ENCODE measurements at places on chromosomes 12 and 14.

GRCh38 chr12:11657511-11657910 lies 8.0 kb downstream of the ETV6 start:
- peak; percentile 54 for DNase-seq

DNA sequence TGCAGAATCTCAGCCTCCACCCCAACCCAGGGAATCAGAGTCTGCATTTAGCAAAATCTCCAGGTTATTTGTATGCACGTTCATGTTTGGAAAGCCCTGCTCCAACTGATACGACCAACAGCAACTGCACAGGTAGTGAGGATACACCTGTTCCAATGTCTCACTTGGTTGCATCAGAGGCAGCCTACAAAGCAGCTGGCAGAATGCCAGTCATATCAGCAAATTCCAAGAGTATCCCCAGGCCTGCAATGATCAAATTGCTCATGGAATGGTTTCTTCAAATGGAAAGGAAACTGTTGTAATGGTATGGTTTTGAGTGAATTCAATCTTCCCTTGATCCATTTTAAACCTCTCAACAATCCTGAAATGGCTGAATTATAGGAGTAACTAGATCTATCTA lies 75.4 kb downstream of the GRIP1 start:
- DNase-seq = no peak

DNA sequence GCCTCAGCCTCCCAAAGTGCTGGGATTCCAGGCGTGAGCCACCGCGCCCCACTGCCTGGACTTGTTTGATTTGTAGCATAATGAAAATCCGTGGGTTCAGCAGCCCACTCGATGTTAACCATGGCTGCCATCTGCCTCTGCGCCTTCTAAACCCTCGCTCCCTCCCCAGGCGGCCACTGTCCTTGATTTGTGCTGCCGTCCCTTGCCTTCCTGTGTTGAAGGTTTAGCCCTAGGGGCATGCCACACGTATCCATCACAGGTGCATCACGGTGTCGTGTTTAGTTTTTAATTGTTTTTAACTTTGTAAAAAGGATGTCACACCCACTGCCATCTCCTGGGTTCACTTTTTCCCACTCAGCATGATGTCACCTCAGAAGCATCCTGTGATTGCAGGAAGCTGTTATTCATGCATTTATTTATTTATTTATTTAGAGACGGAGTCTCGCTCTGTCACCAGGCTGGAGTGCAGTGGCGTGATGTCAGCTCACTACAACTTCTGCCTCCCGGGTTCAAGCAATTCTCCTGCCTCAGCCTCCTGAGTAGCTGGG lies 24.5 kb upstream of the ULK1 start:
- DNase-seq = peak; percentile 90

- DNase-seq = peak; percentile 23
Measured at GRCh38 chr14:44963775-44964380, 1.9 kb downstream of the TOGARAM1 start.

DNA sequence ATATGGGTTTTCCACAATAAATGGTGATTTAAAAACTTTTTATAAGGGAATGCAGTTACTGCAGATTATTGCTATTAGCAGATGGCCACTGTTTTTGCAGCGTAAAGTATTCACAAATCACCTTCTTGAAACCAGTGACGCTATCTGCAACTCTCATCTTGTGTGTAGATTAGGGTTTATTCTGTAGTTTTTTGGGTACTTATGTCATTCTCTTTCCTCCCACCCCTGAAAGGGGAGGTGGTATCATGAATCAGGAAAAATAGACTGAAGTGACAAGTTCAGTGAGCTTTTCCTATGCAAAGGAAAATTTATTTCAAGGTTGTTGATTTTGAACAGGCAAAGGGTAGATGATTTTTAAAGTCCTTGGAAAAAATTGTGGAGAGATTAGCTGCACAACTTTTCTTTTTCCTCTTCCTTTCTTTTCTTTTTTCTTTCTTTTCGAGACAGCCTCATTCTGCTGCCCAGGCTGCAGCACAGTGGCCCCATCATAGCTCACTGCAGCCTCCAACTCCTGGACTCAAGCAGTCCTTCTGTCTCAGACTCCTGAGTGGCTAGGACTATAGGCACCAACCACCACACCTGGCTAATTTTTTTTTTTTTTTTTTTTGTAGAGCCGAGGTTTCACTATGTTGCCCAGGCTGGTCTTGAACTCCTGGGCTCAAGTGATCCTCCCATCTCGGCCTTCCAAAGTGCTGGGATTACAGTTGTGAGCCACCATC lies 1.6 kb downstream of the FRS2 start:
- DNase-seq = no peak

DNA sequence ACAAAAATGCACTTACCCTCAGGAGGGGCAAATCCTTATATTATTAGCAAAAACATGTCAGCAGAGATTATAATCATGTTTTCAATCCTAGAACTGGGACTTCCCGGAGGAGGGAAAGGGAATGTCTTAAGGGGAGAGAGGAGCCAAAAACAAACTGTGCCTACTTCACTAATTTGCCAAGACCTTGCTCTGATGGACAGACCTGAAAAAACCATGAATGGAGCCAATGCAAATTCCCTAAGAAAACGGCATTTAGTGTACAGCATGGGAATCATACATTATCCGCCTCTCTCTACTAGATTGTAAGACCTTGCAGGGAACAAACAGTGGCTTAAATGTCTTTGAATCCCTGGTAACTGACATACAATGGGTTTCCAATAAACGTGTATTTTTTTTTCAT lies 70.4 kb downstream of the NTN4 start:
- no peak for DNase-seq

GRCh38 chr12:11981121-11981733 lies 89.5 kb upstream of the BCL2L14 start:
- DNase-seq = peak; percentile 63

DNA sequence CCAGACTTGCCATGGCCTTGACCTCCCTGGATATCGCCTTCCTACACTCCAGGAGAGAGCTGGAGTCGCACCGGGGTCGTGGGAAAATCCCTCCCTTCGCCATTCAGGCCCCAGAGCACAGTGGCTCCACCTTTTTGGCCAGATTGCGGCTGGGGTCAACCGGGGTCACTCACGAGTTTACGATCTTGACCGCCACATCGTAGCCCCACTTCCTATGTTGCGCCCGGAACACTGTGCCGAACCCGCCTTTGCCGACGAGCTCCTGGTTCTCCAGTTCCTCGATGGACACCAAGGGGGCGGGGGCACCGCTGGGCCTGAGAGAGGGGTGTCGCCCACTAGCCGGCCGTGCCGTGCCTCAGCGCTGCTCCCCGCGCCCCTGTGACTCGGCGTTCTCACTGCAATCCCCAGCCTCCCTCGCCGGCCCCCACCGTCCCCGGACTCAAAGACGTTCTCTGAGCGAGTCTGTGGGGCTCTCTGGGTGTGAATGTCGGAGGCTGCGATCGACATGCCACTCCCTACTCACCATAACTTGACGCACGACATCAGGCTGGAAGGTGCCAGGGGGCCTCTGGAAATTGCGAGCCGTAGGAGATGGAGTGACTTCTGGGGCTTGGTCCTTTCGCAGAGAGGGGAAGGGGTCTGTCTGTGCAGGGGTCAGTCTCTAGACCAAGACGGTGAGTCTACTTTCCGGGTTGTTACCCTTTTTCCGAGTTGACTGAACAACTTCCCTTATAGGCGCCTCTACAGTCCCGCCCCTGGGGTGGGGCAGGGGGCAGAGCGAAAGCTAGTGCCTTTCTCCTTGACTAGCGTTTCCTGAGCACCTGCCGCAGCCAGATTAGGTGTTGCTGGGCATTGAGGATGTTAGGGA lies at the start of gene RIPK3:
RIPK3 (minus strand) TSS at position 708 of the 868 bp plus-strand sequence; CDS start at position 543, 165 bp downstream.
- no peak for DNase-seq

GRCh38 chr12:80032946-80033345 lies 66.4 kb upstream of the OTOGL start:
- no peak for DNase-seq

GRCh38 chr12:89238593-89238992 lies 113.7 kb downstream of the DUSP6 start:
- no peak for DNase-seq

DNA sequence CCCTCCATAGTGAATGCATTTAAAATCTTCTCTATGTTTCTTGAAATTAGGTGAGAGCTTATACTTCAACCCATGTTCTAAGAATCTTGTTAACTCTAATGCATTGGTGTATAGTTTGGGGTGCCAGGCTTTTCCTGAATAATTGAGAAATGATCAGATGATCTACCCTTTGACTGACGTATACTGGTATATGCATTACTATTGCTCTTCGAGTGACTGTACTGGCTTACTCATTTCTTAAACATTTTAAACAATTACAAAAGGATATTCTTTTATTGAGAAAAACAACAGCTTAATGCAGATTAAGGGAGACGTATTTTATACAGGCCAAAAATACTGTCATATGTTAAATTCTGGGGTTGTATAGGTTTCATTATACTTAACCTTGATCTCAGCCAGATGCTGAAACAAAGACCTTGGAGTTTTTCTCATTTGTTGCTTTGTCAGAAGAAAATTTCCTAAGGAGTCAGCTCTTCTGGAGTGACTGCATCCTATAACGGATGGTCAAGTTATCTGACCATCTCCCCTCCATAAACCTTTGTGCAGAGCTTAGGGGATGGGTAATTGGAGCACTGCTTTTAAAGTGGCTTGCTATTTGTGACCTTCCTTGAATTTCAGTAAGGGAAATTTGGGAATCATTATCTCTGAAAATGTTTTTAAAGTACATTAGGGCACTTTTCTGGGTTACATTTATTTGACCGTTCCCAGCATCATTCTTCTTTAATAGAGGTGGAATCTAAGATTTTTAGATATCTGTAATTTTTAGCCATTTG lies 507.6 kb downstream of the PCNX1 start:
- DNase-seq = peak; percentile 84

- DNase-seq = peak; percentile 9
Measured at GRCh38 chr12:130013771-130014484, 110.1 kb upstream of the TMEM132D start.

GRCh38 chr12:69501154-69501895 lies 31.1 kb downstream of the FRS2 start:
- peak; percentile 71 for DNase-seq

- peak; percentile 64 for DNase-seq
Measured at GRCh38 chr14:96297000-96297399, 41.0 kb downstream of the BDKRB1 start.

- peak; percentile 42 for DNase-seq
Measured at GRCh38 chr14:30906752-30907658, 32.6 kb downstream of the COCH start.

GRCh38 chr12:2526371-2526770 lies 268.4 kb upstream of the FKBP4 start:
- no peak for DNase-seq

DNA sequence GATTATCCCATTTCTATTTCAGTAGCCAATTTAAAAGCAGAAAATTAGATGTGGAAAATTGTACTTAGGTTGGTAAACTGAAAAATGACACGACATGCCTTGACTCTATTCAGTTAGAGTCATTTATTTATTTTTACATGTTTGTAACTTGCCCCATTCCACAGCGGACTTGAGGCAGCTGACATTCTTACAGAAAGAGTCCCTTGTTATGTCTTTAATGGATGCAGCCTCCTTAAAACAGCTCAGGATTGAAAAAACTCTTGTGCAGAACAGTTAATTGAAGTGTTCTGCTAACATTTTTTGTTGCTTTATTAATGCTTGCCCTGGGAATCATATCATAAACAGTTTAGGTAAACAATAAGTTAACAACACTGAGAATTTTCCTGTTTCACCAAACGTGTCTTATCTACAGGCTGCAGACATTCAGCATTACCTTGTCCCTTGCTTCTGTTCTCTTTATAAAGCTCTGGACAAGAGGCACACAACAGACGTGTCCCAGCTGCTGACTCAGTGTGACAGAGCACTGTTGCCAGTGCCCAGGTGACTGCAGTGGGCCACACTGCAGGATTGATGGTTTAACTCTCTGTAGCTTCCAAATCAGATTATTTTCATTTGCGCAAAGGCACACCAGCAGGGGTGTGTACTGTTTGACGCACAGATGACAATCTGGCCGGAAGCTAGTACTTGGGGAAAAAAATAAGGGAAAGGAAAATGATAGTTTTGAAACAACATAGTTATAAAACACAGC lies 101.6 kb downstream of the PELI2 start:
- no peak for DNase-seq

DNA sequence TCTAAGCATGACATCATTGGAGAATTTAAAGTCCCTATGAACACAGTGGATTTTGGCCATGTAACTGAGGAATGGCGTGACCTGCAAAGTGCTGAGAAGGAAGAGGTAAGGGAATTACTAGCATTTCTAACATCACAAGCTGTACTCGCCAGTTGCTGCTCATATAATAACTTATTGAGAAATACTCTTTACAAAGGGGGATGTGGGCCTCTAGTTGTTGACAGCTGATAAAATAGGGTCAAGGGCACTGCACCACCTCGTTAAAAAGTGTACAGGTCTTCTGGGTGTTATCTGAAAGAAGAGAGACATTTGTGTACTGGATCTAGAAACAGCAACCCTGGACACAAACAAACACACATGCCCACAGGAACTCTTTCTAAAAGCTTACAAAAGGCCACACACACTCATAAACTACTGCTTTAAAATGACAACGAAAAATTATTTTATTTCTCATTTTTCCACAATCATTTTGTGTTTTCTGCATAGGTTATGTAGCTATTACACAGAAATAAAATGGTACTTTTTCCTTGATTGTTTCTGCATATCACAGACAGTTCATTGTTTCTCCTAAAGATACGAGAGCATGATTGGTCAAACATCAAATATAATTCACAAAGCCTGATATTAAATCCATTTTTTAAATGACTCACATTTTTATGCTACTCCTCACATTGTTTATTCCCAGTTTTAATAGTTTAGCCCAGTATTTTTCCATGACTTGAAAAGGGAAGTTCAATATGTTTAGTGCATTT lies 391.1 kb downstream of the PAWR start:
- DNase-seq = no peak

GRCh38 chr14:33035416-33036194 lies 96.9 kb downstream of the NPAS3 start:
- DNase-seq = no peak

DNA sequence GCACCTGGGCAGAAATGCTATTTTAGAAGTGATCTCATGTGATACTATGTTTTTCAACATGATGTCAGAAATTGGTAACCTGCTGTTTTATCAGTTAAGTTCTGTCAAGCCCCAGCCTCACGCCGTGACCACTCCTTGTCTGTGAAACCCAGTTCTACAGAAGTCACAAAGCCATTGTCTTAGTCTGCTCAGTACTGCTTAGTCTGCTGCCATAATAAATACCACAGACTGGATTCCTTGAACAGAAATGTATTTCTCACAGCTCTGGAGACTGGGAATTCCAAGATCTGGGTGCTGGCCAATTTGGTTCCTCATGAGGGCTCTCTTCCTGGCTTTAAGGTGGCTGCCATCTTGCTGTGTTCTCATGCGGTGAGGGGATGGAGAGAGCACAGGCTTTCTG lies 176.9 kb downstream of the PRKCH start:
- DNase-seq = no peak

- DNase-seq = no peak
Measured at GRCh38 chr12:52210925-52211650, 19.3 kb upstream of the KRT80 start.

- no peak for DNase-seq
Measured at GRCh38 chr12:56661560-56661959, 15.8 kb upstream of the ATP5F1B start.

All from ELR (cell line).